SK-N-DZ (cell line): ENCODE measurements at places on chromosomes 1 and 21.
A peak's percentile ranks its signal among the peaks of the same experiment; 100 is the strongest.

DNA sequence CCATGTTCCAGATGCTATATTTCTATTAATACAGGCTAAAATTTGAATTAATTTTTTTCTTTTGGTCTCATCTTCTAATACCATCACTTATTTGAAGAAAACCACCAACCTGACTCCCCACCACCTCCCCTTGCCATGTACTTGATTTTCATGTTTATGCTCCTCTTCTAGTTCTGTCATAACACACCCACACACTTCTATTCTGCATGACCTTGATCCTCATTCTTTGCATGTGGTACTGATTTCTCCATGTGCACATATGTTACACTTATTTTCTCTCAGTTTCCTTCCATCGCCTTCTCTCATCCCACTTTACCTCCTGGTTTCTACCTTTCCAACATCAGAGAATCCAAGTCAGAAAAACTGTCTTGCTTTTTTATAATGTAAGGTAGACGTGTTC is 78.9 kb upstream of the ARID1A start:
- DNase-seq: no peak

DNA sequence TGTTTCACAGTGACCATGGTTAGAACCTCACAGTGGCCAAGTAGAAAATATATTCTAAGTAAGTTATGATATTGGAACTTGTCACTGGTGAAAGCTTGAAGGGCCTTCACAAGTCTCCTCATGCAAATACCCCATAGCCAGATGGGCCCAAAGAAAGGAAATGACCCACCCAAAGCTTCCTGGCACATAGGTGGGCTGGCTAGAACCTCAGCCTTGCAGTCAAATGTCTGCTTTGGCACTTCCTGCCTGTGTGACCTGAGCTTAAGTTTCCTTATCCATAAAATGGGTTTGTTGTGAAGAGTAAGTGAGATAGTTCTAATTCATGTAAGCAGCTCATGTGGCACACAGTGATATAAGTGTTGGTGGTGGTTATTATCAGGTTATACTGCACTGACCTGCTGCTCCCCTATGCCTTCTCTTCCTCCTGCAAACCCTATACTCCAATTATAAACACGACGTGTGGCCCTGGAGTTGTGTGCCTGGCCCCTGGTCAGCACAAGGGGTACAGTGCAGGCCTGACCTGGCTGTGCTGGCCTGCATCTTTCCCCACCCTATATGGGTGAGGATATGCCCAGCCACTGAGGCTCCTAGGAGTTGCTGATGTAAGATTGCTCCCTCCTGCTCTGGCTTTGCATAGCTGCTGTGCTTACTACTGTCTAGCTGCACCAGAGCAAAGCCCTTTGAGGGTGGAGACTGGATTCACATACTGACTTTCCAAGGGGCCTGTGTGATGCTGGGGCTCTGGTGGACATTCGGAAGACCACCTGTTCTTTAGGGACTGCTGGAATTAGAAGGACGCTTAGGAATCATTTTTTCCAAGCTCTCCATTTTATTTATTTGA is 4.7 kb upstream of the SLFNL1 start:
- no peak for DNase-seq

DNA sequence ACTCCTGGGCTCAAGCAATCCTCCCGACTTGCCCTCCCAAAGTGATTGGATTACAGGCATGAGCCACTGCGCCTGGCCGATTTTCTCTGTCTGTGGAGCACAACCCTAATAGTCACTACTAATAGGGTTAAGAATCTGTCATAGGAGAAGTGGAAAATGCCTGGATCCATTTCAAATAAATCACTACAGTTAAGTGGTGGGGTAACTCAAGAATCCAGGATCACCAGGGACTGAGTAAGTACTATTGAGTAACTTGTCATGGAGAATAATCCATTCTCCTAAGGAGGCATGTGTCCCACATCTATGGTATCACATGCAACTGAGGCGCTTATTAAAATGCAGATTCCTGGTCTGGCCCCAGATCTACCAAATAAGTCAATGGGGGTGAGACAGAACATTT is 53.2 kb downstream of the OPTC start:
- DNase-seq: no peak

GRCh38 chr1:169484683-169485430 is 887 bp downstream of the SLC19A2 start:
- peak; percentile 34 for DNase-seq

- DNase-seq: no peak
Observed at GRCh38 chr21:33174756-33175155, 55.0 kb upstream of the IFNAR2 start.

GRCh38 chr21:46626536-46626935 is 8.9 kb upstream of the PRMT2 start:
- no peak for DNase-seq

DNA sequence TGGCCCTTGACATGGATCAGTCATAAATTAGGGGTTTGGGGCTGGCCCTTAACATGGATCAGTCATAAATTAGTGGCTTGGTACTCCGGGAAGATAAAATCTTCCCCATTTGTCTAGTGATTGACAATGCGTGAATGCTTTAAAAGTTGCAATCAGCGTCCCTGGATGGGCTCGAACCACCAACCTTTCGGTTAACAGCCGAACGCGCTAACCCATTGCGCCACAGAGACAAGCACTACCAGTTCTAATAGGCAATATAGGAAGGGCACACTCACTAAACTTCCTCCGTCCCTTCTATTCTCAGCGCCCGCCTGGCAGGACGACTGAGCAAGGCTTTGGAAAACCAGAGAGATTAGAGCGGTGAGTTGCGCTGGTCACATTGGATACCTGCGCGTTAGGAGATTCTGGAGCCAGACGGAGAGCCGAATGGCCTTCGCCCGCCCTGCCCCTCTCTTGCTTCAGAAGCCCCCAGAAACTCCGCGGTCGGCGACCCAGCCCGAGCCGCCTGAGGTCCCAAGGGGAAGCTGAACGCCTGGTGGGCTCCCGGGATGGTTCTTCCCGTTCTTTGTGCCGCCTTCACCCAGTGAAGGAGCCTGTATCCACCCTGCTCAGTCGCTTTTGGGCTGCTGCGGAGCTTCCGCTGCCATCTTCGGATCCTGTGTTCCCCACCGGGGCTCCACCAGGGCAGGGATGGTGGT is 235.9 kb downstream of the FAM72C start:
- no peak for DNase-seq

DNA sequence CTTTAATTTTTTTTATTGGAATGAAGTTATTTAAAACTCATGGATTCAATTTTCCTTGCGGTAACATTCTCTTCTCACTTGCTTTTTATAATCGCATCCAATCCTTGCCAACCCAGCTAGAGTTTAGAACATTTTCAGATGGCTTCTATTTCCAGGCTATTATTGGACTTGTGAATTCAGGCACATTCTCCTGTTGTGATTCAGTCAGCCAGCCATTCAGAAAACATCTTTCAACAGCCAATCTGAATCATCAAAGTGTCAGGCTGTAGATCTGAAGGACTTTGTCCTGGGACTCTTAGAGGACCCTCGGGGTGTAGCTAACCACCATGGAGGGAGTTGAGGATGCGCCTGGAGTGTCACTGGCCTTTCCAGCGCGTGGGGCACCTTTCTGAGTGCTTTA is 92.4 kb downstream of the PRDM2 start:
- no peak for DNase-seq

DNA sequence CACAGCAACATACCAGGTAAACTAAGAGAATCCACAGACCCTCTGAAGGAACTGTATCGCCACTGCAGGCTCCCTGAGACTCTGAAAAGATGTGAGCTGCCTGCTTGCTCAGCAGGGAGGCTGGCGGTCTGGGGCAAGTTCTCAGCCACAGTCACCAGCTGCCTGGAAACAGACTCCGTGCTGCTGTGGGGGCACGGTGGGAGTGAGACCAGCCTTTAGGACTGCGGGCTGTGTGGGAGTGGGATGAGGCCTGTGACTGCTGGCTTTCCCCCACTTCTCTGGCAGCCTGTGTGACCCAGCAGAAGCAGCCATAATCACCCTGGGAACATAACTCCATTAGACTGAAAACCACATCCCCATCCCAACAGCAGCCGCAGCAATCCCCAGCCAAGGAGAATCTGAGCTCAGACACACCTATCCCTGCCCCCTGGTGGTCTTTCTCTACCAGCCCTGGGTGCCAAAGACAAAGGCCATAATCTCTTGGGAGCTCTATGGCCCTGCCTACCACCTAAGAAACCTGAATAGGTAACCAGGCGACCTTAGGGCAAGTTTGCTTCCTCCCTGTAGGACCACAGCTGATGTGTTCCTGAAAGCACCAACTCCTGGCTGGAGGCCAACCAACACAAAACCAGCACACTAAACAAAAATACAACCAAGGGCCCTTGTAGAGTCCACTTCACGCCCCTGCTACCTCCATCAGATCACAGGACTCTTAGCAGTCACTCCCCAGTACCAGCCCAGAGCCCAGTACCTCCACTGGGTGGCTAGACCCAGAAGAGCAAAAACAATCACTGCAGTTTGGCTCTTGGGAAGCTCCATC is 151.5 kb downstream of the SMYD3 start:
- peak; percentile 63 for DNase-seq

GRCh38 chr1:84869720-84870119 is 23.3 kb downstream of the LPAR3 start:
- no peak for DNase-seq

DNA sequence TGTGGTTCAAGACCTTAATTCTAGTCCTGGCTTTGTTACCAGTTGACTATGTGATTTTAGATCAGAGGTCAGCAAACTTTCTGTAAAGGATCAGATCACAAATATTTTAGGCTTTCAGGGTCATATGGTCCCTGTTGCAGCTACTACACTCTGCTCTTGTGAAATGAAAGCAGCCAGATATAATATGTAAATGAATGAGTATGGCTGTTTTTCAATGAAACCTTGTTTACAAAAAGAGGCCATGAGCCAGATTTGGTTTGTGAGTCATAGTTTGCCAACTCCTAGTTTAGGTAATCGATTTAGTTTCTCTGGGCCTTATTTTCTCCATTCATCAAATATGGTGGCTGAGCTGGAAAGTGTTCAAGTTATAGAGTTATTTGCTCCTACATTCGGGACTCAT is 346.7 kb downstream of the NUF2 start:
- DNase-seq: no peak

- DNase-seq: no peak
Observed at GRCh38 chr1:226349801-226350518, 41.0 kb upstream of the LIN9 start.

DNA sequence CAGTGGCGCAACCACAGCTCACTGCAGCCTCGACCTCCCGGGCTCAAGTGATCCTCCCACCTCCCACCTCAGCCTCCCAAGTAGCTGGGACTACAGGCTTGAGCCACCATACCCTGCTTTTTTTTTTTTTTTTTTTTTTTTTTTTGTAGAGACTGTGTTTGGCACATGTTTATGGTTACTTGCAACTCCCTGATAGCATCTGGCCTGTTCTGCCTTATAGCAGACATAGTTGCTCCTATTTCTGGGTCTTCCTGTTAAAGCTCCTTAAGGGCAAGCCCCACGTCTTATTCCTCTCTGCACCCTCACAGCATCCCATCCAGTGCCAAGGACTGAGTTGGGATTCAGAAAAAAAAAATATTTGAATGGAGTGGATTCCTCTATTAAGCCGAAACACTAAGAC is 17.1 kb upstream of the CNR2 start:
- no peak for DNase-seq

GRCh38 chr1:244896550-244896949 is 32.2 kb upstream of the HNRNPU start:
- DNase-seq: no peak

DNA sequence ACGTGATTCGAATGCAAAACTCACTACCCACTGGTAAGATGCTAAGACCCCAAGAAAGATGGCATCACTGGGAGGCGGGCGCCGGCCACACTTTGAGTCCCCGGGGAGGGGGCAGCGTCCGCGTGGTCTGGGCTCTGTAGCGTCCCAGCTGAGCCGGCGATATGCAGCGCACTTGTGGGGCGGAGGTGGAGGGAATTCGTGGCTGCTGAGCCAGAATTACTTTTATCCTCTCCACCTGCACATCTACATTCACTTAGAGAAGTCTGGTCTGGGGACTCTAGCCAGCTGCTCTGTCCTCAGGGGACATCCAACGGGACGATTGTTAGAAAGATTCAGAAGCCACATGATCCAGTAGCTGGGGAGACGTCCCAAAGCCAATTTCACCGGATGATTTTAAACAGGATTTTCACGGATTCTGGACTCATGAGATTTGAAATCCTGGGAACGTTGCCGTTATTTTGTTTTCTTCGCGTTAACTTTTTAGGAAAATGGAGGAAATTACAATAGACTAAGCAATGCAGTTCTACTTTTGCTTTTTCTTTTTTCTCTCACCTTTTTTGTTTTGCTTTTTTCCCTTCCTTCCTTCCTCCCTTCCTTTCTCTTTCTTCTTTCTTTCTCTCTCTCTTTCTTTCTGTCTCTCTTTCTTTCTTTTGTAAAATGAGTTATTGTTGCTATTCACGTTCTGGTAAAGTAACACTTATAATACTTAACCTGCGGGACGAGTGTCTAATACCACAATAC is 1.3 kb downstream of the JAM2 start:
- peak; percentile 76 for DNase-seq

DNA sequence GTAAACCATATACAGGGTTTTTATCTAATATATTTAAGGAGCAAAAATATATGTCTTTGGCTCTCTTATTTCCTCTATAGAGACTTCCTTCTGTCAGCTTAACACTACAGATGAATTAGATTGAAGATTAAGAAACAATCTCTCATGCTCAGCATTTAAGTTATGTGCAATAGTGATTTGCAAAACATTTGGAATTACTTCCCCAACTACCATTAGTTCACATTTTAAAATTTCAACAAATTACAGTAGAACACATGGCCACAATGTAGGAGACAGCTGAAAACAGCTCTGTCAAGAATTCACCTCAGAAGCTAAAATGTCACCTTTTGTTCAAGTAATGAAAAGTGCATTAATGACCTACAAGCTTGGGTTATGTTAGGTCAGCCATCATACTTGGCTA is 177.9 kb downstream of the EIF4G3 start:
- DNase-seq: no peak

DNA sequence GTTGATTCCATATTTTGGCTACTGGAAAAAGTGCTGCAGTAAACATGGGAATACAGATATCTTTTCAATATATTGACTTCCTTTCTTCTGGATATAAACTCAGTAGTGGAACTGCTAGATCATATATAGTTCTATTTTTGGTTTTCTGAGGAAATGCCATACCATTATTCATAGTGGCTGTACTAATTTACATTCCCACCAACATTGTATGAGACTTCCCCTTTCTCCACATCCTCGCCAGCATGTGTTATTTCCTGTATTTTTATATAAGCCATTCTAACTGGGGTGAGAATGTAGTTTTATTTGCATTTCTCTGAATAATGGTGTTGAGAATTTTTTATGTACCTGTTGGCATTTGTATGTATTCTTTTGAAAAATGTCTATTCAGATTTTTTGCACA is 385.2 kb downstream of the NUF2 start:
- DNase-seq: no peak
